Temporal lobe (tissue), 4 donors: ENCODE measurements at places on chromosomes 7 and 10. TPM values are rescaled to one million over a fixed set of nuclear protein-coding genes. Genes with fewer than 3 reads are reported as not detected.

Gene TMEM273
- 1.2 TPM for total RNA-seq

Gene SORBS1
- total RNA-seq = 101 TPM

Gene SLC18A2
- total RNA-seq = under 0.01 TPM

Gene DNA2
- 20.7 TPM for total RNA-seq
